Stimulated activated CD4-positive, alpha-beta T cell treated with anti-CD3 and anti-CD28 coated beads, Interleukin-4, amount 100 ng/mL, for 4 hours (primary cell): ENCODE measurements at places on chromosomes 7 and 10.

DNA sequence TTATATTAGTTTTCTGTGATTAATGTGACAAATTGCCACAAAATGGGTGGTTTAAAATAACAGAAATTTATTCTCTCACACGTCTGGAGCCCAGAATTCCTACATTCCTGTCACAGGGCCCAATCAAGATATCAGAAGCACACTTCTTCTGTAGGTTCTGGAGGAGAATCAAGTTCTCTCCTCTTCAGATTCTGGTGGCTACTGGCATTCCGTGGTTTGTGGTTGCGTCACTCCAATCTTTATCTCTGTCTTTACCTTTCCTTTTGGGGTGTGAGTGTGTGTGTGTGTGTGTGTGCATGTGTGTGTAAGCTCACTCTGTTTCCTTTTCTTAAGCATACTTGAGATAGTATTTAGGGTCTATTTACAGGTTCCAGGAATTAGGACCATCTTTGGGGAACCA lies 115.5 kb upstream of the DKK1 start:
- DNase-seq = no peak

DNA sequence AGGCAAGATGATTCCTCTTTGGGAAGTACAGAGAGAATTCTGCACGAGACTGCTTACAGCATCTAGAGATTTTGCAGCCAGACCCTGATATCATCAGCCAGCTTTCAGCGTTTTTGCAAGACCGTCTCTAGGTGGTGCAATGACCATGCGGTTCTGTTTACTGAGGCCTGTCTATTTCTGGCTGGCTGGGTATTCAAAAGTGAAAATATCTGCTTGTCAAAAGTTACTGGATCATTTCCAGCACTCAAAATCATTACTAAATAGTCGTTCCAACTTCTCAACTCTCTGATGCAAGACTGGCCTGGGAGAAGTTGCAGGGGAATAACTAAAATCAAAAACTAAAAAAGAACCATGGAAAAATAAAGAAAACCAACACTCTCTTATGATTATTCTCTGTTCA lies 240.1 kb downstream of the ELMO1 start:
- no peak for DNase-seq

DNA sequence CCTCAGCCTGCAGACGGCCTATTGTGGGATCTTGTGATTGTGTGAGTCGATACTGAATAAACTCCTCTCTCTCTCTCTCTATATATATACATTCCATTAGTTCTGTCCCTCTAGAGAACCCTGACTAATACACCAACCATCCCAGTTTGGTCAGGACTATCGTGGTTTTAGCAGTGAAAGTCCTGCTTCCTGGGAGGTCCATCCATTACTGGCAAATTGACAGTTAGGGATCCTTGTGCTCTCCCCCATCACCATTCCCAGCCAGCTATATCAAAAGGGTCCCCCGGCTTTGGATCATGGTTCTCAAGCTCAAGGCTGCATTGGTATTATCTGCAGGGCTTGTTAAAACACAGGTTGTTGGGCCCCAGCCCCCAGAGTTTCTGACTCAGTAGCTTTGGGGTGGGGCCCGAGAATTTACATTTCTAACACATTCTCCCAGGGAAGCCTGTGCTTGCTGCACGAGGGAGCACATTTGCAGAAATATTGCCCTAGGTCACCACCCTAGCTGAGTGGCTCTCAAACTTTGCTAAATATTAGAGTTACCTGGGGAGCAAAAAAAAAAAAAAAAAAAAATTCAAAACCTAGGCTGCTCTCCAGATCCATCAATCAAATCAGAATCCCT lies 899.1 kb upstream of the AUTS2 start:
- DNase-seq = no peak

- no peak for DNase-seq
Measured at GRCh38 chr7:98352621-98353020, 48.3 kb downstream of the BAIAP2L1 start.

DNA sequence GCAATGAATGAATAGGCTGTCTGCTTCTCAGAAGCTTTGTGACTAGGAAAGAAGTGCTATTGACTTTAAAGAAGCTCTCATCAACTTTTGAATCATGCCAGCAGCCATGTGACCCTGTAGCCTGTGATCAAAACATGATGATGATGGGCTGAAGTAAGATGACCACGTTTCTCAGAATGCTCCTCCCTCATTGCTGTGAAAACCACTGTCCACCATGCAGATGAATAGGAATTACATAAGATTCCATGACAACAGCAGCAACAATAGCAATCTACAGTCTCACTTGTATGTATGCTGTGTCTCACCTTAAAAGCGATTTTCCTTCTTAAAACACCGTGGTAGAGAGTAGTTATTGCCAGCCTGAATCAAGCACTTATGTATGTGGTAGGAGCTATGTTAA lies 228.4 kb downstream of the TRIL start:
- no peak for DNase-seq

DNA sequence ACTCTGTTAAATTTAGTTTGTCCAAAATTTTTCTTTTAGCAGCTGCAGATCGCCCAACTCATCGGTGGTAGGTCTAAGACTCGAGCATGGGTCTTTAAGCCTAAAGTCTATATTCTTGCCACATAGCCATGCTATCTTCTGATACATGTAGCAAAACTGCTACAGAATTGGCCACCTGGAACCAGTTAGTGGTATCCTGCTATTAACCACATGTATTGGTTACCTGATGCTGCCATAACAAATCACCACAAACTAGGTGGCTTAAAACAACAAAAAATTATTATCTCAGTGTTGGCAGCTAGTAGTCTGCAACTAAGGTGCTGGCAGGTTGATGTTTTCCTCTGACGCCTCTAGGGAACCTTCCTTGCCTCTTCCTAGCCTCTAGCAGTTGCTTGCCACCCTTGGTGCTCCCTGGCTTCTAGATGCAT lies 96.7 kb upstream of the PIK3CG start:
- no peak for DNase-seq

GRCh38 chr7:150686030-150686631 lies 625 bp downstream of the GIMAP2 start:
- no peak for DNase-seq

GRCh38 chr10:29895456-29895855 lies 163.9 kb downstream of the JCAD start:
- no peak for DNase-seq

- no peak for DNase-seq
Measured at GRCh38 chr10:132970641-132971438, 28.5 kb upstream of the CFAP46 start.

DNA sequence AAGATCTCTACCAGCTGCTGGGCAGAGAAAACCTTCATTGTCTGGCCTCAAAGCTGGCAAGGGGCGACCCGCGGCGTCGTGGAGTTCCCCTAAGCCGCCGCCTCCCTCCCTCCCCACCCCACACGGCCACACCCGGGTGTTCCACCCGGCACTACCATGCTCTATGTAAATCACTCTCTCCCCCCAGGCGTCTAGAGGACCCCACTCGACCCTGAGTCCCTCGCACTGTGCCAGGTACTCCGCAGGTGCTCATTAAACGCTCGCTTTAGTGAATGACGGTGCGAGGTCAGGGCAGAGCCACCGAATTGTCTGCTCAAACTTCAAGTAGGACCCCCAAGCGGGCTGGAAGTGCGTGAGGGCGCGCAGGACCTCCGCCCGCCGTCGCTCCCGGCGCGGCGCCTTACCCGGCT lies 628 bp downstream of the PARP12 start:
- DNase-seq = peak; percentile 41

- no peak for DNase-seq
Measured at GRCh38 chr10:51707821-51708424, 8.5 kb upstream of the CSTF2T start.

GRCh38 chr7:106720641-106721040 lies 59.7 kb upstream of the CCDC71L start:
- no peak for DNase-seq
